Left ventricle myocardium inferior (tissue), 1 donor: ENCODE measurements at places on chromosomes 16 and 17.

DNA sequence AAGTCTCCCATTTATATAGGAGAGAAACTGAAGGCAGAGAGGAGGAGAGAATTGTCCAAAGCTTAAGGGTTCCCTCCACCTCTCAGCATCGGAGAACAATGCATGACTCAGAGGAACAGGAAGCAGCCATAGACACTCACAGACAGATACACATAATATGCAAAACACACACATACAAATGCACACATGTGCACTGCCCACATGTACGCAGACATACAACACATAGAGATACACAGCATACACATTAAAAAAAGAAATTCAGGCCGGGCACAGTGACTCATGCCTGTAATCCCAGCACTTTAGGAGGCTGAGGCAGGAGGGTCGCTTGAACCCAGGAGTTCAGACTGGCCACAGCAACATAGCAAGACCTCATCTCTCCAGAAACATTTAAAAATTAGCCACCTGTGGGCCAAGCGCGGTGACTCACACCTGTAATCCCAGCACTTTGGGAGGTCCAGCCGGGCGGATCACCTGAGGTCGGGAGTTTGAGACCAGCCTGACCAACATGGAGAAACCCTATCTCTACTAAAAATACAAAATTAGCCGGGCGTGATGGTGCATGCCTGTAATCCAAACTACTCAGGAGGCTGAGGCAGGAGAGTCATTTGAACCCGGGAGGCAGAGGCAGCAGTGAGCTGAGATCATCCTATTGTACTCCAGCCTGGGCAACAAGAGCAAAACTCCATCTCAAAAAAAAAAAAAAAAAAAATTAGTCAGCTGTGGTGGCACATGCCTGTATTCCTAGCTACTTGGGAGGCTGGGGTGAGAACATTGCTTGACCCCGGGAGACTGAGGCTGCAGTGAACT is 11.3 kb downstream of the ERAL1 start:
- H3K27me3 ChIP-seq, result no peaks in the 10 kb centered on the region
- H3K4me1 ChIP-seq, result no peaks in the 10 kb centered on the region
- no peak overlapping the region for H3K27ac ChIP-seq
- H3K36me3 ChIP-seq, result no peaks in the 10 kb centered on the region
- DNase-seq, result no peak

DNA sequence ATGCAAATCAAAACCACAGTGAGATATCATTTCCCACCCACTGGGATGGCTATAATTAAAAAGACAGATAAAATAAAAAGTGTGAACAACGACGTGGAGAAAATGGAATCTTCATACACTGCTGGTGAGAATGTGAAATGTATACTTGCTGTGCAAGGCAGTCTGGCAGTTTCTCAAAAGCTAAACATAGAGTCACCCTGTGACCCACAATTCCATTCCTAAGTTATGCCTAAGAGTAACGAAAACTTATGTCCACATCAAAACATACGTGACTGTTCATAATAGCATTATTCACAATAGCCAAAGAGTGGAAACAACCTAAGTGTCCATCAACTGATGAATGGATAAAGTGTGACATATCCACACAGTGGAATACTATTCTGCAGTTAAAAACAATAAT is 38.1 kb upstream of the VPS4A start:
- H3K36me3 ChIP-seq, result no peaks in the 10 kb centered on the region
- no peak overlapping the region for H3K27ac ChIP-seq
- H3K4me3 ChIP-seq, result no peak overlapping the region
- no peaks in the 10 kb centered on the region for H3K27me3 ChIP-seq
- H3K4me1 ChIP-seq, result peaks cover 21% of the 10 kb centered on the region

- H3K4me1 ChIP-seq, result peaks cover 18% of the 10 kb centered on the region
- no peak overlapping the region for H3K4me3 ChIP-seq
- no peak overlapping the region for H3K27ac ChIP-seq
- no peak for DNase-seq
- H3K27me3 ChIP-seq, result no peaks in the 10 kb centered on the region
Measured at GRCh38 chr17:67125417-67125816, 81.1 kb downstream of the CACNG1 start.

DNA sequence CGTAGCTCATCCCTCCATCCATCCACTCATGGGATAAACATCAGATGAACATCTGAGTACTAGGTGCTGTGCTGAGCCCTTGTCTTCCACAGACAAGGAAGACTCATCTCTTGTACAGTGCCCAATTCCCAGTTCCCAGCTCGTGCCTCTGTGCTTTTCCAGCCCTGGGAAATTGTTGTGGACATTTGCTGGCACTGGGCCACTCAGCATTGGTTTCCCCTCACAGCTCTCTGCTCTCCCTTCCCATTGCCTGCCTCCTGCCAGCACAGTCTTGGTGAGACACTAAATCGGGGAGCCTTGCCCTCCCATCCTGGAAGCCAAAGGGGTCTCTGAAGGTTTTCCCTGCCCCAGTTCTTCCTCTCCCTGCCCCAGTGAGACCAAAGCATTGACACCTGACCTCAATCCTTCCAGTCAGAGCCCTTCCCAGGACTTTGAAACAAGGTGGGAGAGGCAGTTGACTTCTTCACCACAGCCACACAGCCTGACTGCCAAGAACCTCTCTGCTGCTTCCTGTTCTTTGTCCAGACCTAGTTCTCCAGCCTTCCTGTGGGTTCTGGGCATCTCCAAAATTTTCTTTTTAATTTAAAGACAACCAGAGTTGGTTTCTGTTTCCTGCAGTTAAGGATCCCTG is 50.2 kb downstream of the WSB1 start:
- no peaks in the 10 kb centered on the region for H3K27me3 ChIP-seq
- DNase-seq, result no peak
- H3K36me3 ChIP-seq, result no peaks in the 10 kb centered on the region
- peak overlapping the region; percentile 61 for H3K27ac ChIP-seq
- no peak overlapping the region for H3K4me3 ChIP-seq
- peaks cover 56% of the 10 kb centered on the region for H3K4me1 ChIP-seq

DNA sequence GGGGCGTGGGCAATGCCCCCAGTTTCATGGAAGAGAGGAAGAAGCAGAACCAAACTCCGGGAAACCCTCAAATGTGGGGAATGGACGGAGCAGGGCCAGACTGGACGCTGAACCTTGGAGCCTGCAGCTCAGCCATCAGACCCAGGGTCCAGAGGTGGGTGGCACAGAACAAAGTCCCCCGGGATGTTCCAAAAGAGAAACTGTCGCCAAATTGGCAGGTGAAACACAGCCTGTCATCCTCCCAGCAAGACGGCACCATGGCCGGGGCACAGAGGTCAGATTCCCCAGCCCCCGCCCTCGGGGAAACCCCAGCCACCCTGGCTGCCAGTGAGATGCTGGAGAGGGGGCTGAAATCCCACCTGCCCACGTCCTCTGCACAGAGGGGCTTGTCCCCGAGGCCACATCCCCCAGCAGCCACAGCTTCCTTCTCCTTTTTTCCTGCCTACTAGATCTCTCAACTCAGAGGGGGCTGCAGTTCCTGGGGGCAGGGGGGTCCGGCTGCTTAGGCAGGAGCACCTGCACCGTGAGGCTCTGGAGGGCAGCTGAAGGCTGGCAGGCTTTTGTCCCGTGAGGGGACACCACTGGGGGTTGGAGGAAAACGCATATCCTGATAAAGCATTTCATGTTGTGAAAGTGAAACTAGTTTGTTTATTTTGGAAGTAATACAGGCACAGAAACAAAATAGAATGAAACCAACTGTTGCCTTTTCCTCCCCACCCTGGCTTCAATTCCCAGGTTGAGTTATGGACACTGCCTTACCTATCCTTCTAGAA is 1.2 kb upstream of the SECTM1 start:
- H3K4me3 ChIP-seq, result peak overlapping the region; percentile 70
- H3K36me3 ChIP-seq, result no peaks in the 10 kb centered on the region
- H3K4me1 ChIP-seq, result peaks cover 70% of the 10 kb centered on the region
- H3K27me3 ChIP-seq, result peaks cover 39% of the 10 kb centered on the region
